ENCODE measurements at places on chromosomes 2 and 18. TPM values are rescaled to one million over a fixed set of nuclear protein-coding genes. Genes with fewer than 3 reads are reported as not detected.
A peak's percentile ranks its signal among the peaks of the same experiment; 100 is the strongest.

MLPH gene
- not detected for total RNA-seq

- DNase-seq = no peak
These were observed 371.9 kb upstream of the KCNH7 start for GRCh38 chr2:163210430-163210918.

DNA sequence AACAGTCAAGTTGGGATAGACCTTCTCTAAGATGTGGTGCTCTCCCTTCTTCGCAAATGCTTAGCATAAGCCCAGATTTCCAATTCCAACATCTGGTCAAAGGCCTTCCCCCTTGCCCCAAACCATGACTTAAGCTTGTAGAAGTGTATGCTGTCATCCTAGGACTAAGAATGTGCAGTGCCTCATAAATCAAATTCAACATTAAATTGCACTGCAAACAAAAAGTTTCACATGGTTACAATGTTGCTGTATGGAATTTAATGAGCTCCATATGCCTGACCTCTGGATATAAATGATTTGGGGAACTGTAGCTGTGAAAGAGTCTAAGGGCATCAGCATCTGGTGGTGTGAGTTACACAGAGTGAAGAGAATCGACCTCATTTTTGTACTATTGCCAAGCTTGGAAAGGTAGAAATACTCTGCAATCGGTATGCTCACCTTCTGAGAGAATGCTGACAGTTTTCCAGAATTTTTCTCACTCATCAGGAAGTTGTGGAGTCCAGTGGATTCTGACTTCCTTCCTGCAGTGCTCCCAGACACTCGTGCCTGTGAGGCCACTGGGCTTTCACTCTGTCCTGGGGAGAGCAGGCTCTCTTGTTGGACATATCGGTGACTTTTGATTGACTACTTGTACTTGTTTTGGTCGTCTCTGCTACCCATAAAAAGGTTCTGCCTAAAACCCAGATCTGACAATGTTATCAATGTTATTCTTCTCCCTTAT is 40.6 kb downstream of the FASTKD2 start:
- DNase-seq = no peak

- no peak for DNase-seq
These were observed 270.7 kb downstream of the HRH4 start for GRCh38 chr18:24731158-24731557.

GRCh38 chr2:42848265-42848664 is 55.9 kb upstream of the HAAO start:
- DNase-seq = no peak

DNA sequence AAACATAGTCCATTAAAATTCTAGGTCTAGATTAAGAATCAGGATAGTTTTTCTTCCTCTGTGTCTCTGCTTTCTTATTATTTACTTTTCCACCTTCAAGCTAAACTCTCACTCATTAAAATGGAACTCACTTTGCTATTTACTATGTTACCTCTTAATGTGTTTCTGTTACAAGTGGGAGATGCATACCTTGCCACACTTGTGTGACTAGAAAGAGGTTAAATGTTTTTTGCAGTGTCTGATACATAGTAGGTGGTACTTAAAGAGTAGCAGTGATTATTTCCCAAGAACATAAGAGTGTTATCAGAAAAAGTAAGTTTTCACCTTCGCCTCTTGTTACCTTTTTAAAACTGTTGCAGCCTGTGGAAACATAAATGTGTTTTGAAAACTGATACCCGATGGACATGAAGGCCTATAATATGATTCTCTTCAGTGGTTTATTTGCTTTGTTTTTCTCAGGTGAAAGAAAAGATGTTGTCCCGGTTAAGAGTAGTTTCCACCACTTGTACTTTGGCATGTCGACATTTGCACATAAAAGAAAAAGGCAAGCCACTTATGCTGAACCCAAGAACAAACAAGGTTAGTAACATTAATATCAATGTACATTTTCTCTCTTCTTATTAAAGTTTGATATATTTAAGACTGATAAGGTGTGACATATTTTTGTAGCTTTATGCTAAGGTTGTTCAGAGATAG is 16.6 kb downstream of the ME2 start:
- no peak for DNase-seq

- no peak for DNase-seq
These were observed 151.8 kb upstream of the MMADHC start for GRCh38 chr2:149739171-149739882.

ARHGAP25 gene
- 46.7 TPM for total RNA-seq

DNA sequence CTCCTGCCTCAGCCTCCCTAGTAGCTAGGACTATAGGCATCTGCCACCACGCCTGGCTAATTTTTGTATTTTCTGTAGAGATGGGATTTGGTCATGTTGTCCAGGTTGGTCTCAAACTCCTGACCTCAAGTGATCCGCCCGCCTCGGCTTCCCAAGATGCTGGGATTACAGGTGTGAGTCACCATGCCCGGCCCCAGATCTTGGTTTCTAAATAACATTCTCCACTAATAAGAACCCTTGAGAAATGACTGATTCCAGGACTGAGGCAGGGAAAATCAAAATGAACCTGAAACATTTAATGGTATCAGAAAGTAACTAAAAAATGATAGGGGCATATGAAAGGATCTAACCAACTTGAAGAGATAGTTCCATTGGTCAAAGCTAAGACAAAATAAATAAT is 34.0 kb downstream of the BMPR2 start:
- DNase-seq = peak; percentile 6

TSPYL6 gene
- not detected for total RNA-seq

DNA sequence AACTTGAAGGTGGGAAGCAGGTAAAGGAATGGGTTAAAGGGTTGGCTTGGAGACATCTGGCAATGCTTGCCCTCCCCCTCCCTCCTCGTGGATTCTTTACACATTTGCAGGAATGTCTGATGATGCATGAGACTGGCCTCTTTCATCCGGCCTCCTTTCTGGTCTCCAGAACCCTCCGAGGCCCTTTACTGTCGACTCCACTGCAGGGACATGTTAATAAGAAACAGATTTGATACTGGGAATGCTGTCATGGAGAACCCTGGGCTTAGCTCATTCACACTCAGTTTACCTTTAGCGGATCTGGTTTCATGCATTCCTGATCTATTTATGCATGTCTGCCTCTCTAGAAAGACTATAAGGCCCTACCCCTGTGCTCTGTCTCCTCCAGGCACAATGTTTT is 238.7 kb downstream of the TGIF1 start:
- no peak for DNase-seq

DNA sequence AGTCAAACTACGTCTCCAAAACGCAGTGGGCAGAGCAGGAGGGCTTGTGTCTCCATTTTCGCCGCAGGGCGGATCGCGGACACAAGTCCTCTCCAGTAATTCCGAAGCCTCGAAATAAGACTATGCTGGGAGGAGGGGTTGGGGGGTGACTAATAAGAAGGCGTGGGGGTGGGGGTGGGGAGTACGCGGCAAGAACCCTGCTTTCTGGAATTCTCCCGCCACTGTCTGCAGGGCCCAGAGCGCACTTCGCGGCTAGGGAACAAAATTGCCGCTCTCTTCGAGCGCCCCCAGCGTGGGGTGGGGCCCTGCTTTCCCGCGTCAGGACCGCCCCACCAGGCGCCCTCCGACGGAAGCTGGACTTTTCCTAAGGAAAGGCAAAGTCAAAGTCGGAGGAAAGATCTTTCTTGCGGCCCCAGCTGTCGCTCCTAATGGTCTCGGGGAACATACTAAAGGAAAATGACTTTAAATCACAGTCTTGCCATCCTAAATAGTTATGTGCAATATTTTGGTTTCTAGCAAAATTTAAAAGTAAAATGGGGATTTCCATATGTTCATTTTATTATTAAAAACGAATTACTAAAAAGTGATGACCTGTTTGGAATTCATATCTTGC is 11.9 kb downstream of the NR4A2 start:
- DNase-seq = no peak

- DNase-seq = no peak
These were observed 94.3 kb downstream of the DGKD start for GRCh38 chr2:233448575-233448974.

DNA sequence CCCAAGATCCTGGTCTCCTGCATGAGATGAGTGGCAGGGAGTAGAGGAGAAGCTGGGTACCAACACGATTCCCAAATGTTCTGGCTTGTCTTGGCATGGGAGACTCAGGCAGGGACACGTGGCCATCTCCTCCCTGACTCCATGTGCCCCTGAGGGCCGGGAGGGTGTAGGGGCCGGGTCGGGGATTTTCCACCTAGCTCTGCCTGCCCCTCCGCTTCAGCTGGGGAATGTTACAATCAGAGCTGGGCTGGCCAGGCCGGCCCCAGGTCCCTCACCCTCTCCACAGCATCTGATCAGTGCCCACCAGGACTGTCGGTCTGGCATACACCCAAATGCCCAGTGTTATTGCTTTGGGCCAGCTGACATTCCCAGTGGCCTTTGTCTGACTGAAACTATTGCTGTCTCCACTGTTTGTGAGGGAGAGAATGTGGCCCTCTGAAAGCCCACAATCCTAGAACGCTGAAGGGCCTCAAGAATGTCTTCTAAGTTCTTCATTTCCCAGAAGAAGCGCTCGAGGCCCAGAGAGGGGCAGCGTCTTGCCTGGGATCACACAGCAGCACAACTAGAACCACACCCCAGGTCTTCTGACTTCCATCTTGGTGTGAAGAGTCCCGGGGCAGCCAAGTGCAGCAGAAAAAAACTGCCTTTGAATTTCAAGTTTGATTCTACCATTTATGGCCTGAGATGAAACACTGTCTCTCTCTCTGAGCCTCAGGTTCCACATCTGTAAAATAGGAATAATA is 23.2 kb downstream of the KCNK3 start:
- no peak for DNase-seq

GRCh38 chr2:6864231-6864754 is 1.4 kb downstream of the CMPK2 start:
- no peak for DNase-seq
